ENCODE measurements at places on chromosomes 6 and 20.

DNA sequence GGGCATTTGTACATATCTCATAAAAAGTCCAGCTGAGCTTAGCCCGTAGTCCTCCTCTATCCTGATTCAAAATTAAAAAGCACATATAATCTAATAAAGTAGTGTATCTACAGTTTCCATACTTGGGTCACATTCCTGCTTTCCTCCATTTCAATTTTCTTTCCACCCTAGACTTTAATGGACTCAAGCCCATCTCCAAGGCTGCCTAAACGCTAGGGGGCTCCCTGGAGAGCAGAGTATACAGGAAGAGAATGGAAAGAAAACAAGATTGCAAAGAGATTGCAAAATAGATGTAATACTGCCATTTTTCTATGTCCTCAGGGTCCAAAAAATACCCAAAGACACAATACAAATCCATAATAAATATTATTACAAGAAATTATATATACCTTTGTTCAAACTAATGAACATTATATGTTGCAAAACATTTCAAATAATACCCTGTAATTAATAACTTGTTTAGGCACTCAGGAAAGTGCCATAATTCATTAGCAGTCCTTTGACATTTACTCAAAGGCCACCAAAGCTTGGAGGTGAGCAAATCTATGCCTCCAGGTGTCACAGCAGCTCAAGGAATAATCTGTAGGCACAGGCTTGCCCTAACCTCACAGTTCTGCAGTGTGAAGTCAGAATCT lies 2.4 kb upstream of the MCM3 start:
- peak; percentile 76 for DNase-seq

GRCh38 chr6:148578489-148578814 lies 168.4 kb upstream of the UST start:
- no peak for DNase-seq

DNA sequence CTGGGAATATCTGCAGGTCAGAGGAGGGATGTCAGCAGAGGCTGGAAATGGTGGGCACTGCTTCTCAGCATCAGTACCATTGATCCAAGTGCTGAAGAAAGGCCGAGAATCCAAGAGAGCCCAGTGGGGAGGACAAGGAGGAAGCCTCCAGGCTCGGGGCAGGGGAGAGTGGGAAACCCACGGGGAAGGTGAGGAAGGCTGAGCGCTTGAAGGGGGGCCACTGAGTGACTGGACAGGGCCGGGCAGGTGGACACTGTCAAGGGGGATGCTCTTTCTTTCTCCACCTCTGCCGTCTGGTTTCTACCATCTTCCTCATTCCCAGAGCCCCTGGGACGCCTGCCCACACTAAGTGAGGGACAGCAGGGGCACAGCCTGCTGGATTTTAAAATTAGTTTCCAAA lies 335.0 kb downstream of the CDH4 start:
- no peak for DNase-seq

DNA sequence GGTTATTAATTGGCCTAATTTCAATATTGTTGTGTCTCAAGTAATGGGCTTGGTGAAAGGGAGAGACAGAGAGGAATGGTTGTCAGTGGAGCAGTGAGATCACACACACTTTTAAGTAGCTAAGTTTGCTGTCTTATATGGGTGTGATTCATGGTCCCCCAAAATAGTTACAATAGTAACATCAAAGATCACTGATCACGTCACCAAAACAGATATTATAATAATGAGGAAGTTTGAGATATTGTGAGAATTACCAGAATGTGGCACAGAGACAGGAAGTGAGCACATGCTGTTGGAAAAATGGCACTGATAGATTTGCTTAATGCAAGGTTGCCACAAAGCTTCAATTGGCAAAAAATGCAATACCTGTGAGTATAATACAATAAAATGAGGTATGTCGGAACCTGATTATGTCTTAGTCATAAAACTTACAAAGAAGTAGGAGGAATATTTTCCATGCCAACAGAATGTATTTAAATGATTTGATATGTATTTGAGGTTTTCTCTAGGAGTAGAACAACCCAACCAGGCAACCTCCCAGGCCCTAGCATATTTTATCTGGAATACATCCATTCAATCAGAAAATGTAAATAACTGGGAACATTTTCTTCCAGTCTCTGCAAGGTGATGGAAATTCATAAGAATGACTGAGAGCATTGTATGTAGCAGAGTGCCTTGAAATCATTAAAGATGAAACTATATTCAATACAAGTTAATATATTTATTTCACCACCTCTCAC lies 167.8 kb downstream of the CARMIL1 start:
- DNase-seq: no peak

DNA sequence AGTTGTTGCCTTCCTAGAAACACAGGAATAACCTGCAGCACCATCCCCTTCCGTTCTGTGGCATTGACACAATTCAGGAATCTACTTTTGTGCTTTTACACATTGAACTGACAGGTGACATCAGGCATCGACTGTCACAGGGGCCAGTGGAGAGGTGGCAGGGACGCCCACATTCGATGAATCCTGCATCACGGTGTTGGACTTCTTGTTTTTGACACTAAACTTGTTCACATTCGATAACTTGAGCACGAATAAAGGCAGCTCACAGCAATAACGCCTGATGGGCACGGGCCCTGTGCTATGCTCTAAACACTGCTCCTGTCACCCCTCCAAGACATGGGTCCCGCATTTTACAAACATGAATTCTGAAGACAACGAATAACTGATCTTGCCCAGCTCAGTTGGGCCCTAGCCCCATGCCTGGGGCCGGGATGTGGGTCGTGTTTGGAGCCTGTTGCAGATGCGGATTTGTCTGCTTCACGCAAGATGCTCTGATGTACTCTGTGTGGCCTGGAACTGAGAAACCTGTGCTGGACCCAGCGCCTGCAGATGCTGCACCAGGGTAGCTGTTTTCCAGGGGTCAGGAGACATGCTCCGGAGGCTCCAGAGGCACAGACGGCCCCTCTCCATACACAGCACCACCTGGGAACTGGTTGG lies 75.7 kb downstream of the TTLL2 start:
- no peak for DNase-seq

- DNase-seq: no peak
Observed at GRCh38 chr6:121858310-121858709, 422.9 kb downstream of the GJA1 start.

- DNase-seq: no peak
Observed at GRCh38 chr6:167736486-167737204, 90.1 kb upstream of the AFDN start.

GRCh38 chr20:540391-541201 lies 3.0 kb downstream of the CSNK2A1 start:
- no peak for DNase-seq

DNA sequence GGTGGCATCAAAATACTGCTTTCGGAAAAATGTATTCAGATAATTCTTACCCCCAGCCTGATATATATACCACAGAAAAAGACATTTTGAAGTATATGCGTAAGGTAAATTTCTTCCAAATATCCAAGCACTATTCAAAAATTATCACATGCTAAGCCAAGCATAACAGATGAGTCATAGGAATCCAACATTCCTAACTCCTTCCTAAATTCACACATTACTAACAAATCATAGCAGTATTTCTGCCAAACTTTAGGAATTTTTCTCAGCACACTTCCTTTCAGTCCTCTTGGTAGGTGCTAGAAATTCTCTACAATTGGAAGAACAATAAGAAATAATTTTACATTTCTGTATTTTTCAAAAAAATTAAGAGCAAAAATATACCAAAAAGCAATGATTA lies 417.5 kb downstream of the EYS start:
- no peak for DNase-seq

DNA sequence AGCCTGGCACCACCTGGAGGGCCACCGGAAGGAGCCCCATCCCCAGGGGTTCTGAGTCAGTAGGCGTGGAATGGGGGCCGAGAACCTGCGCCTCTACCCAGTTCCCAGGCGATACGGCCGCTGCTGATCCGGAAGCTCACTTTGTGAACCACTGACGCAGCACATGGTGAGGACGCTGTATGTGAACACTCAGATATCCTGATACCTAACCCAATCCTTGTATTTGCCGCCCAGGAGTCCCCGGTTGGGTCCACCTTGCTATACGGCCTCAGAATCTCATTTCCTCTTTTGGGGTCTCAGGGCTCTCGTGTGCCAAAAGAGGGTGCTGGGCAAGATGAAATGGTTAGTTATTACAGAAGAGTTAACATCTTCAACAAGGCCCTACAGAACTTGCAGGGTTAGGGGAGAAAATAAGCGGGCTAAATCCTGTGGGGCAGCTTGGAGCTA lies 604 bp upstream of the RAB5IF start:
- DNase-seq: no peak

GRCh38 chr6:41546475-41546865 lies 289 bp downstream of the FOXP4 start:
- no peak for DNase-seq

- no peak for DNase-seq
Observed at GRCh38 chr20:44723798-44724362, 8.7 kb downstream of the CCN5 start.

DNA sequence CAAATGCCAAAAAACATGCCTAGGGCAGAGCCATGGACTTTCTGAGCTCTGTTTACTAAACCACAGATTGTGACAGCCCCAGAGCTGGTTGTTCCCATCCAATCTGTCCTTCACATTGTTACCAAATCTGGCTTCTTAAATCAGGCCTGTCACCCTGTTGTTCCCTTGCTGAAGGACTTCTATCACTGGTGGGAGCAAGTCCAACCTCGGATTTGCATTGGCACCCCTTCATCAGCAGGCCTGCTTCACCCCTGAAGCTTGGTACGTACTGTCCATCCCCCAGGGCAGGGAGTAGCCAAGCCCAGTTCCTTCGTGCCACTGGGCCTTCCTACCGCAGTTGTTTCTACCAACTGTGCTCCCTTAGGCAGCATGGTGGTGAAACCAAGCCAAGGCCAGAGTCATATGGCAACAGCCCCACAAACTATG lies 357.3 kb upstream of the JARID2 start:
- DNase-seq: no peak

DNA sequence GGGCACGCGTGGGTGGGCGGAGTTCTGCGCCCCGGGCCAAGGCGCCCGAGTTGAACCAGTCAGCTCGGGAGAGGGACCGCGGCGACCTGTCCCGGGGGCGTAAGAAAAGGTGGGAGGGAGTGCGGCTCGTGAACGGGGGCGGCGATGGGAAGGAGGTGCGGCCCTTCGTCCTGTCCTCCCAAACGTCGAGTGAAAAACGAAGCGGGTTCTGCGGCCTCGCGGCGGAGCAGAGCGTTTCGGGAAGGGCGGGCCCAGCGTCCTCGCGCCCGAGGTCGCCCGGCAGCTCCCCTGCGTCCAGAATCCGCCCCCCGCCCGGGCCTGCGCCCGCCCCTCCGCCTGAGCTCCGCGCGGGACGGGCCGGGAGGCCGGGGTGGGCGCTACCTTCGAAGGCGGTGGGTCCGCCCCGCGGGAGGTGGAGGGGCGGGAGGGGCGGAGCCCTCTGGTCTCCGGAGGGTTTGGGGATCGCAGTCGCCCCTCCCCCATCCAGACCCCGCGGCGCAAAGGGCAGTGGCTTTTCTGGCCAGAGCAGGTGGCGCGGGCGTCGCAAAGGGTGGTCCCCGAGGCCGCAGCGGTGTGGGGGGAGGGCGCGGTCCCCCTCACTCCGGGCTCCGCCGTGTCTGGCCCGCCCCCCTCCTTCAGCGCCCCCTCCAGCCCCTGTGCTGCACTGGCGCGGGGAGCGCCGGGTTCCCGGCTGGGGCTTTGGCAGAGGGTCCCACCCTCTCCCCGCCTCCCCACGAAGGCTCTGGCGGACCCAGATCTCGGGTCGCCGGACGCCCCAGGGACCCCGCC lies 838 bp downstream of the STMN3 start:
- DNase-seq: no peak

DNA sequence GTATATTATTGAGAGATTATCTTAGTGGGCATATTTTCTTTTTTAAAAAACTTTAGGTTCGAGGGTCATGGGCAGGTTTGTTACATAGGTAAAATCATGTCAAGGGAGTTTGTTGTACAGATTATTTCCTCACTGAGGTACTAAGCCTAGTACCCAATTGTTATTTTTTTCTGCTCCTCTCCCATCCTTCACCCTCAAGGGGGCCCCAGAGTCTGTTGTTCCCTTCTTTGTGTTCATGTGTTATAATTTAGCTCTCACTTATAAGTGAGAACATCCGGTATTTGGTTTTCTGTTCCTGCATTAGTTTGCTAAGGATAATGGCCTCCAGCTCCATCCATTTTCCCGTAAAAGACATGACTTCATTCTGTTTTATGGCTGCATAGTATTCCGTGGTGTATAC lies 247.9 kb upstream of the RAB32 start:
- no peak for DNase-seq

GRCh38 chr6:14924126-14925024 lies 321.5 kb upstream of the JARID2 start:
- no peak for DNase-seq

DNA sequence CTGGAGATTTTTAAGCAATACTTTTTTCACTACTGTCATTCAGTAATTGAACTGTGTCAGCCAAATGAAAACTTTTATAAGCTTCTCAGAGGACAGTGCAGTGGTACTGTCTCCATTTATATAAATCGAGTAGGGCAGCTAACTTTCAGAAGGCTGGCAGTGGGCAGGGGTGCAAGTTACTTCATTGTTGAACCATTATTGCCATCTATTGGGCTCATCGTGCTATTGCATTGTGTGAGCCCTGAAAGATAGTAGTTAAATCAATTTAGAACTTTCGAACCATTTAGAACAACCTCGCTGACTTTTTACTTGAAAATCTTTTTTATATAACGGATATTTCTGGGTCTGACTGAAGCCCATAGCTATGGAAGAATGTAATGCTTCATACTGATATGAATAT lies 347.8 kb upstream of the PLCB4 start:
- peak; percentile 12 for DNase-seq

GRCh38 chr20:46965477-46965876 lies 70.8 kb downstream of the EYA2 start:
- no peak for DNase-seq

- DNase-seq: no peak
Observed at GRCh38 chr6:102553214-102553613, 1159.7 kb downstream of the GRIK2 start.
